RWPE2 (cell line): ENCODE measurements at places on chromosomes 3 and 15.

DNA sequence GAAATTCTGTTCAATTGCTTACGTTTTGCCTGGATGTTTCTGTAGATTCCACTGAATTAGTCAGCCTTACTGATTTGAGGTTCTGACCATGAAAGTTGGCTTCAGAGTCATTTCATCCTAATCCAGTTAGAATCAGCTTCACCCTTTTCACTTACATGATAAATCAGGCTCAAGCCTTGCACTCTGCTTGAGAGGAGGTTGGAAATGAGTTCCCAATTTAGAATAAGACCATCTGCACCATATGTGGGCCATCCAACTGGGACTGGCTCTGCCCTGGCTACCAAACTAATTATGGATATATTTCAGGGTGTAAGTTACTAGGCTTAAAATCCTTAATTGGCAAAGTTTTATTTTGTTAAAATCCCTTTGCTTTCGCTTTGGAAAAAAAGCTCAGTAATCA is 255.7 kb downstream of the CHL1 start:
- DNase-seq = no peak

- no peak for DNase-seq
Observed at GRCh38 chr15:88794001-88794400, 9.2 kb upstream of the ACAN start.

- DNase-seq = no peak
Observed at GRCh38 chr3:69087030-69087791, 2.5 kb downstream of the ARL6IP5 start.

GRCh38 chr3:172309741-172310427 is 138.4 kb downstream of the GHSR start:
- DNase-seq = no peak

DNA sequence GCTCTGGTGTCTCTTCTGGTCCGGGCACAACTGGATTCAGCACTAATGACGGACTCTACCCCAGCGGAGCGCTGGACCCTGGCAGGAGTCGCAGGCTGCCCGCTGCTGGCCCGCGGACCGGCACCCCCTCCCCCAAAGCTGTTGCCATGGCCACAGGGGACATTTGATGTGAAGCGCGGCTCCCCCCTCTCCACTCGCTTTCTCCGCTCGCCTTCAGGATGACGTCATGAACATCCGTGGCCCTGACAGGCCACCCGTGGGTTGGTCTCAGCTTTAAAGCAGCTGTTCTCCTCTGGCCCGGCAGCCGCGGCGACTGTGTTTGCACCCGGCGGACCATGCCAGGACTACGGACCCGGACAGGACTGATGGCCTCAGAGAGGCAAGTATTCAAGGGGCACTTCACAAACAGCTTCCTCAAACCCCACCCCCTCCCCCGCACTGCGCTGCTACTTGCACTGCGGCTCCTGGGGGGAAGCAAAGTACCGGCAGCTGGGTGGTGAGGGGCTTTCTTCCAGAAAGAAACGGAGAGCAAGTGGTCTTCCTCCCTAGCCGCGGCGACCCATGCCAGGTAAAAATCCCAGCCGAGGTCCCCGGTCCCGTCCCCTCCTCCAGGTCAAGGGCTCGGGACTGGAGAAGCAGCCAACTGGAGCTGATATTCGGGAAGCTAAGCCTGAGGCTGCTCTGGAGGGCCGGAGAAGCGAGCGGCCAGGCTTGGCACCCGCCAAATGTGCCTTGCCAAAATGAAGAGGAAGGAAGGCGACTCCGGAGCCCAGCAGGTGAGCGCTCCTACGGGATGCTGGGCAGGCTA is 16.6 kb upstream of the AEN start:
- DNase-seq = no peak

- no peak for DNase-seq
Observed at GRCh38 chr3:58082047-58082446, 73.8 kb downstream of the FLNB start.

GRCh38 chr3:175741951-175742350 is 882.8 kb downstream of the NAALADL2 start:
- no peak for DNase-seq
